ENCODE measurements at places on chromosomes 6 and 20.

GRCh38 chr6:156828280-156828703 lies 51.1 kb downstream of the ARID1B start:
- no peak for DNase-seq

DNA sequence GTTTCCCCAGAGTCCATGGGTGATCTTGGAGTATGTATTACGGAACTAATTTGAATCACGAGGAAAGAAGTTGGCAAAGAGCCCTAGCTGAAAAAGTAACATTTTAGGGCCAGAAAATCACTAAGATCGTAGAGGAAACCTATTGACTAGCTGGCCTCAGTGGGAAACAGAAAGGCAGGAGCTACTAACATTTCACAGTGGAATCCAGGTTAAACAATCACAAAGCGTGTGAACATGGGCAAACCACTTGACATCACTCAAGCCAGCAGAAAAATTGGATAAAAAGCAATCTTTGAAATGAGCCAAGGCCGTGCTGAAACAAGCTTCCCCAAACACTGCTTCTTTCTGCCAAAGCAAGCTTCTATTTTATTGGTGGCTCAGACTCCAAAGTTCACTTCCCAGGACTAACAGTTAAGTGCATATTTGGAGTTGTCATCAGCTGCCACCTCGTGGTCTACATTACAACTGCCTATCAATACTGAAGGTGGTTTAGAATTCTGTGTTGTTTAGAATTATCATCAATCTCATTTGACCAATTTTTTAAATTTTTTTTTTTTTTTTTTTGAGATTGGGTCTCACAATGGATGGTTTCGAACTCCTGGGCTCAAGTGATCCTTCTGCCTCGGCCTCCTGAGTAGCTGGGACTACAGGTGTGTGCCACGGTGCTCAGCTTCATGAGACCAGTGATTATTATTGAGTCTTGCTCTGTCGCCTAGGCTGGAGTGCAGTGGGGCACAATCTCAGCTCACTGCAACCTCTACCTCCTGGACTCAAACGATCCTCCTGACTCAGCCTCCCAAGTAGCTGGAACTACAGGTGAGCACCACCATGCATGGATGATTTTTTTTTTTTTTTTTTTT lies 10.6 kb downstream of the RPS10 start:
- DNase-seq: peak; percentile 54

GRCh38 chr6:20965276-20965675 lies 431.0 kb downstream of the CDKAL1 start:
- no peak for DNase-seq

DNA sequence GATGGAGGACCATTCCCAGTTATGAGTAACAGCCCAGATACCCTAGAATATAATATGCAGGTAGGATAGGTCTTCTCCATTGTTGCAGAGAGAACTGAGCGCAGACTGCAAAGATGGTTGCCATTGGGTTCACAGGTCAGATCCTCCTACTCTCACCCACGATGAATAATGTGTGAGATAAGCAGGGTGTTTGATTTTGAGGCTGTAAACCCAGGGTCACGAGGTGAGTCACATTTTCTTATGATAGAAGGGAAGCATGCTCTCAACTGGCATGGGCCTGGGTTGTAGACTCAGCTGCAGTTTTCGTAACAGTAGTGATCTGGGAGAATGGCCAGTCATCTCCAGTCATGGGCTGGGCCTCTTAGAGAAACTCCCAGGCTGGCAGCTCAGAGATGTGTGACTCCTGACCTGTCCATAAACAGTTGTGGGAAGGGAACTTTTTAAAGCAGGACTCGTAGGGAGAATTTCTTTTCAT lies 74.2 kb downstream of the CD164 start:
- no peak for DNase-seq

- no peak for DNase-seq
These were observed 664.7 kb downstream of the RFPL4B start for GRCh38 chr6:113011801-113012200.

DNA sequence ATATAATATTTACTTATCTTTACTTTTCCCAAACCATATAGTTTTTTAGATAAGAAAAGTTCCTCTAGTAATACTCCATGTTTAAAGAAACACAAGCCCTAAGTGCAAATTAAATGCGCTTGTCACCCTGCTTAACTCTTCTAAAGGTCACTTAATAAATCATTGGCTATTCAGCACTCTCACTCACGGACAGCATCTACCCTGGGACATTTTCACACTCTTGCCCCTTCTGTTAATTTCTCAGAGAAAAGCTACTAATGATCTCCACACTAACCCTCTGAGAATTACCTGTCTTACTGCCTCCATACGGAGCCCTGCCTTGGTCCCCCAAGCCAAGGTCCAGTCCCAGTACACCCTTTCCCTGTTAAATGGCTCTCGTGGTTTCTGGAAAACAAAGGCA lies 102.2 kb downstream of the NRN1 start:
- no peak for DNase-seq

DNA sequence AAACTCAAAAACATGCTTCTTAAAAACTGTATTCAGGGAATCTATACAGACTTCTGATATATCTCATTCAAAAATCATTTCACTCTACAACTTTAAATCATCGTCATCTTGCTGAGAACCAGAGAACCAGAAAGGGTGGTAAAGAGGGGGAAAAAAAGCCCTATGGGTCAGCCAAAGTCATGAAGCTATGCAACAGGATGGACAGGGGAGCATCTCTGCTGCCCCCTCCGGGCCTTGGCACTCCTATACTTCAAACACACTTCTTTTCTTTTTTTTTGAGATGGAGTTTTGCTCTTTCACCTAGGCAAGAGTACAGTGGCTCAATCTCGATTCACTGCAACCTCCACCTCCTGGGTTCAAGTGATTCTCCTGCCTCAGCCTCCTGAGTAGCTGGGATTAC lies 73.5 kb upstream of the NFATC2 start:
- DNase-seq: no peak

GRCh38 chr6:34095741-34096140 lies 50.1 kb downstream of the GRM4 start:
- no peak for DNase-seq

GRCh38 chr20:910132-910869 lies 5.8 kb downstream of the ANGPT4 start:
- no peak for DNase-seq

GRCh38 chr20:38271608-38272120 lies 11.1 kb upstream of the KIAA1755 start:
- no peak for DNase-seq

DNA sequence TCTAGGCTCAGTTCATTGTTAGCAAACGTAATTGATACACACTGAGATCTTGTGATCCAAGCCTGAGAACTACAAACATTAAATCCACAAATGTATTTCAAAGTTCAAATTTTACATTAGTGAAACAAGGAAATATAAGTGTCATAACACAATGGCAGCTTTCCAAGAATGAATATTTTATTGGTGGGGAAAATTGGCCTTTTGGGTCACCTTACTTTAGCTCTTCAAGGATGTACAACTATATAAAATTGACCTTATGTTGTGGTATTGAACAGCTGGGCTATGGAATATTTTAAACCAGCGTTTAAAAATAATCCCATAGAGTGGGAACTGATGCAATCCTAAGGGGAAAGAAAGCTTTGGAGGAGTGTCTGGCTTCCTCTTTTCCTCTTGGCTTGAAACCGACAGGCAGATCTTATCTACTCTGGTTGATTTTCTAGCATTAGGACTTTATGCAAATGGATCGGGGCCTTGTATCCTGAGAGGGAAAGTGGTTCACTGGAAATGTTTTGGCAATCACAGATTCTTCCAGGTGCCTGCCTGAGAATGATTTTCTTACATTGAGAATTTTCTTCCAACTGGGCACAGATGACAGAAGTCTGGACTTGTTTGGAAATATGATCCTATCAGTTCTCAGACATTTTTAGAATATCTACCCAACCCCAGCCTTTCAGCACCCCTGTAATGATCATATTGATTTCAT lies 184.8 kb upstream of the ECI2 start:
- no peak for DNase-seq

Measured in activated CD4-positive, alpha-beta T cell treated with anti-CD3 and anti-CD28 coated beads, Interleukin-2, amount 10 ng/mL, durations not matched to agents 7 days and 5 days (primary cell).